Lower lobe of right lung (tissue), 2 donors: ENCODE measurements at places on chromosomes 7 and 10. TPM values are rescaled to one million over a fixed set of nuclear protein-coding genes. Genes with fewer than 3 reads are reported as not detected.

Gene HYAL4
- total RNA-seq: not detected

Gene SPDYE6
- not detected for total RNA-seq

Gene TMEM273
- total RNA-seq: 48.5 TPM

Gene CFAP58
- total RNA-seq: 1.1 TPM

Gene MEOX2
- total RNA-seq: 17.1 TPM

Gene GJD4
- not detected for total RNA-seq

Gene ATP6V0A4
- total RNA-seq: 1.7 TPM

Gene MORN4
- 5.4 TPM for total RNA-seq

Gene UBE2H
- 76.7 TPM for total RNA-seq

Gene C10orf53
- not detected for total RNA-seq

Gene GHRHR
- not detected for total RNA-seq

Gene PNLIPRP1
- not detected for total RNA-seq

- DNase-seq: no peak
Observed at GRCh38 chr7:4621396-4621795, 60.7 kb upstream of the FOXK1 start.

DNA sequence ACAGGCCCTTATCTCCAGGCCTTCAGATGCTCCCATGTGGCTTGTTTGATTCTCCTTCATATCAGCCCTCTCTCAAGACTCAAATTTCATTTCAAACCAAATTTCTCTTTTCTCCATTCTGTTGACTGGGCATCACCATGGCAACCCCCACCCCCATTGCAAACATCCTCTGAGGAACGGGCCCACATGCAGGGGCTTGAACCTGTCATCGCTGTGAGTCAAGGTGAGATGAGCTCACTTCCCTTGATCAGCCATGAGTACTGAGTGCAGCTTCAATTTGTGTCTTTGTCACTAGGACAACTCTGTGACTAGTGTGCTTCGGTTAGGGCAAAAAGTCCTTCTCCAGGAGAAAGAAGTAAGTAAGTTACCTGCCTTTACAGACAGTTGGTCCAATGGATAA is 41.9 kb downstream of the CALML3 start:
- no peak for DNase-seq

GRCh38 chr10:12214093-12214492 is 18.1 kb downstream of the CDC123 start:
- no peak for DNase-seq

DNA sequence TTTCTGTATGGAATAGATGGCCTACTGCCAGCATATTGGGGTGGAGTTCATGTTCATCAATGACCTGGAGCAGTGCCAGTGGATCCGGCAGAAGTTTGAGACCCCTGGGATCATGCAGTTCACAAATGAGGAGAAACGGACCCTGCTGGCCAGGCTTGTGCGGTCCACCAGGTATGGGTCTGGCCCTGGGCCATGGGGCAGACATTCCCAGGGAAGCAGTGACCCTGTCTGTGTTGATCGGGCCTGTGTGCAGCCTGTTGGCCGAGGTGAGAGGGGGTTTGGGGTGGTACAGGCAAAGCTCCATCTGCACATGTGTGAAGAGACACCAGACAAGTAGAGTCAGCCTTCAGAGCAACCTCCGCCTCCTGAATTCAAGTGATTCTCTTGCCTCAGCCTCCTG is 67.3 kb downstream of the OGDH start:
- no peak for DNase-seq

DNA sequence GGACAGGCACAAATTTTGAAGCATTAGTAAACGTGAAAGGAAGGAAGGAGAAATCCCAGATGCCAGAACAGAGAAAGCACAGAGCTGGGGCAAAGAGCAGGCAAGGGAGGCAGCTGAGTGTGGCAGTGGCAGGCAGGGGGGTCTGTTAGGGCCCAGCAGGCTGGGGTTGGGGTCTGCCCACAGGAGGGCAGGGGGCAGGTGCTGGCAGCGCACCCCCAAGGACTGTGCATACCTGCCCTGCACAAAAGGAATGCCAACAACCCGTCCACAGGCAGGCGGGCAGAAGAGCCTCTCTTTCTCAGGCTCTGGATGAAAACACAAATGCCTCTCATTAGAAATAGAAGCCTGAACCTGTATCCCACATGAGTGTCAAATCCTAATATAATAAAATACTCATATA is 552.3 kb downstream of the PTPRN2 start:
- DNase-seq: no peak

DNA sequence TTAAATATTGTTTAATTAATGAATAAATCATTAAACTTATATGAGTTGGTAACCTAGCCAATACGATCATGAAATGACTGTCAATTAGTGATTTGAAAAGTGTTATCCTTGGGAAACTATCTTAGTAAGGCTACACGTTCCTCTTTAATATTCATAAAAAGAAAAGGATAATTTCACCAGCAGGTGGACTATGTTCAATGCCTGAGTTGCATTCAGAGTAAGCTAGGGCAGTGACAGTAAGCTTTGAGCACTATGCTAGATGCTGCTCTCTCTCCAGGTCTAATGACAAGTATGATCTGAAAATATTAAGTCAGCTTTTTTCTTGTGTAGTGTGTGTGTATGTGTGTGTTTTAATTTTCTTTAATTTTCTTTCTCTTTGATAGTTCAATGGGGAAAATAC is 486.3 kb upstream of the PCDH15 start:
- DNase-seq: no peak

DNA sequence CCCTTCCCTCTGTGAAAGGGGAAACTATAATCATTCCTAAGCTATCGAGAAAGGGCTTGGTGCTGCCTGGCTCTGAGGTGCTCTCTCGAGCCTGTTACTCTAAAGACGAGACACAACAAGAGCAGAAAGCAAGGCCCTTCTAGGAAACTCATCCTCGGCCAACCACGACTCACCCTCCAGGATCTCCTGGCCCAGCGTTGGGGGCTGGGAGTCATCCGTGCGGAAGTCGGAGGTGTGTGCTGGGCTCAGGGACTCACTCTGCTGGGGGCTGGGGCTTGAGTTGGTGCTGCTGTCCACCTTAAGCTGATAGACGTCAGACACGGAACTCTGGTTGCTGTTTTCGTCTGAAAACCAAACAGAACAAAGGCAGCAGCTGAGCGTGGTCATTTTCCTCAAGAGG is 17.6 kb upstream of the BAZ1B start:
- no peak for DNase-seq

DNA sequence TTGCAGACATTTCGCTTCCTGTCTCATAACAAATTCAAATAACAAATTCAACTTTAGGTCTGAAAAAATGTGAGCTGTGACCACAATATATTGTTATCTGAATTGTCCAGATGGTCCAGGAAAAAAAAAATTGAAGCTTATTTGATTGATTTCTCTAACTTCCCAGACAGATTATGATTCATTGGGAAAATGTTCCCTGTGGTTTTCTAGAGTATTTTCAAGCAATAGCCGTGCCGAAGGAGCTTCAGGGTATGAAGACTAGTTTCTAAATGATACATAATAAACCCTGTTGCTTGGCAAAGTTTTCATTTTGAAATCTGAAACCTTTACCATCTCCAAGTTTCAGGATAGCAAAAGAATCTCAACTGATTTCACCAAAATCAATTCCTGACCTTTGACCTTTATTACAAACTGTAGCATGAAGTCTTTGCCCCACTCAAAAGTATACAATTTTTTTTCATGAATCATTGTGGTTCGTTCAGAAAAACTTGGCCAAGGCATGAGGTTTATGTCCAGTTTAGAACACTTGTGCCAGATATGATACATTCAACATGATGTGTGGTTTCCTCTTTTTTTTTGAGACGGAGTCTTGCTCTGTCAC is 109.9 kb downstream of the JCAD start:
- no peak for DNase-seq

DNA sequence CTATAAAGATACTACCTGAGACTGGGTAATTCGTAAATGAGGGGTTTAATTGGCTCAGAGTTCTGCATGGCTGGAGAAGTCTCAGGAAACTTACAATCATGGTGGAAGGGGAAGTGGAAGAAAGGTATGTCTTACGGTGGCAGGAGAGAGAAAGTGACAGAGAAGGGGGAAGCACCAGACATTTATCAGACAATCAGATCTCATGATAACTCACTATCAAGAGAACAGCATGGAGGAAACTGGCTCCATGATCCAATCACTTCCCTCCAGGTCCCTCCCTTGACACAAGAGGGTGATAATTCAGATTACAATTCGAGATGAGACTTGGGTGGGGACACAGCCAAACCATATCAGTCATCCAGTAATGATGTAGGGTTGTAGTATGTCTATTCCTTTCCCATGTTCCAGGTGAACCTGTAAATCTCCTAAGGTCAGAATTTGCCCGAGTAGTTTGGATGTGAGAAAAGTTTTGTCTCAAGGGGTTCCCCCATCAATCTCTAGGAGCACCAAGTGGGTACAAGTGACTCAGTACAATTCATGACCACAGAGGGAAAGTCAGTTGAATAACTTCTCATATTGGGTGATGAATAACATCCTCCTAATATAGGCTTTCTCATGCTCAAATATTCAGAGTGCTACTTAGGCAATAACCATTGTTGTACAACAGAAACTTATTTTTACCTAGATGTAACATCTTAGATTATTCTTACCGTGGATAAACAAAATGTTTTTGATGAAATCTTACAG is 39.7 kb upstream of the MTPN start:
- DNase-seq: no peak

GRCh38 chr7:142930126-142930730 is 3.3 kb downstream of the TRPV5 start:
- no peak for DNase-seq

- DNase-seq: no peak
Observed at GRCh38 chr7:85600395-85600794, 413.5 kb upstream of the SEMA3D start.

- DNase-seq: no peak
Observed at GRCh38 chr10:15775513-15775912, 55.8 kb upstream of the ITGA8 start.

GRCh38 chr7:16875861-16876260 is 5.9 kb downstream of the AGR3 start:
- DNase-seq: no peak
